A549 treated with GW870086 at 1 μM for 4 hours (cell line): ENCODE measurements at places on chromosomes 1 and 21. TPM values are rescaled to one million over a fixed set of nuclear protein-coding genes. Genes with fewer than 3 reads are reported as not detected.

Gene USH2A
- not detected in 5 replicates for total RNA-seq

Gene FMO2
- total RNA-seq = not detected in 5 replicates

Gene CYP2J2
- 0.08 TPM in 1 of 5 replicates, not detected in the others for total RNA-seq

Gene THEMIS2
- total RNA-seq = 0.70 to 1.4 TPM (median 1.3 TPM) in 5 replicates

Gene CYP4A11
- total RNA-seq = not detected in 5 replicates

Gene SIM2
- 5.3 to 8.6 TPM (median 7.0 TPM) in 5 replicates for total RNA-seq

Gene ADAMTS5
- not detected in 5 replicates for total RNA-seq

Gene C1orf87
- not detected in 5 replicates for total RNA-seq

Gene FBLIM1
- total RNA-seq = 20.9 to 32.7 TPM (median 29.1 TPM) in 5 replicates

Gene BARHL2
- not detected in 5 replicates for total RNA-seq

Gene TACSTD2
- total RNA-seq = not detected in 5 replicates

Gene C1orf141
- total RNA-seq = not detected in 5 replicates

Gene ELOVL1
- total RNA-seq = 132 to 153 TPM (median 140 TPM) in 5 replicates

Gene NIBAN1
- 0.80 to 1.2 TPM (median 0.88 TPM) in 5 replicates for total RNA-seq

Gene SLC35D1
- 6.6 to 8.5 TPM (median 7.6 TPM) in 5 replicates for total RNA-seq

Gene LCE1F
- not detected in 5 replicates for total RNA-seq

Gene SMPDL3B
- total RNA-seq = 1.3 to 2.3 TPM (median 1.5 TPM) in 5 replicates

Gene SLC16A4
- total RNA-seq = 26.3 to 41.1 TPM (median 37.0 TPM) in 5 replicates

Gene SPRR2B
- total RNA-seq = not detected in 5 replicates

Gene AMPD1
- total RNA-seq = not detected in 5 replicates

Gene LRRC3
- total RNA-seq = 1.2 to 2.1 TPM (median 1.9 TPM) in 5 replicates

Gene FUCA1
- 9.5 to 11.2 TPM (median 10.1 TPM) in 5 replicates for total RNA-seq

Gene HSD11B1
- total RNA-seq = 0.09 to 0.65 TPM (median 0.26 TPM) in 3 of 5 replicates, not detected in the others

Gene HSD3B1
- not detected in 5 replicates for total RNA-seq

Gene KCNQ4
- 0.21 to 0.43 TPM (median 0.29 TPM) in 5 replicates for total RNA-seq

Gene LCE3E
- 0.51 TPM in 1 of 5 replicates, not detected in the others for total RNA-seq

Gene LAMC1
- 88.9 to 126 TPM (median 117 TPM) in 5 replicates for total RNA-seq

Gene RAB25
- total RNA-seq = not detected in 5 replicates

Gene LEFTY2
- 0.06 to 0.24 TPM in 2 of 5 replicates, not detected in the others for total RNA-seq

Gene XCL1
- not detected in 5 replicates for total RNA-seq

Gene TARDBP
- total RNA-seq = 160 to 244 TPM (median 195 TPM) in 5 replicates

Gene FCRL1
- total RNA-seq = not detected in 5 replicates

Gene CACNA1S
- not detected in 5 replicates for total RNA-seq

Gene C2CD2
- 5.8 to 8.4 TPM (median 6.5 TPM) in 5 replicates for total RNA-seq

Gene FAM167B
- 0.32 to 0.75 TPM (median 0.38 TPM) in 5 replicates for total RNA-seq

Gene PRDM16
- 0.09 to 0.40 TPM (median 0.17 TPM) in 5 replicates for total RNA-seq

Gene IL23R
- total RNA-seq = not detected in 5 replicates
